RPMI7951 (cell line): ENCODE measurements at places on chromosomes 2 and 18. TPM values are rescaled to one million over a fixed set of nuclear protein-coding genes. Genes with fewer than 3 reads are reported as not detected.

The TYMS gene
- 46.7 and 54.4 TPM in 2 replicates for total RNA-seq

The SNTG2 gene
- not detected in 2 replicates for total RNA-seq

The TRIM43B gene
- not detected in 2 replicates for total RNA-seq

The MAIP1 gene
- total RNA-seq: 31.5 and 40.6 TPM in 2 replicates

The PLGLB1 gene
- 0.36 TPM in 1 of 2 replicates, not detected in the other for total RNA-seq

The NYAP2 gene
- not detected in 2 replicates for total RNA-seq

The RGPD6 gene
- 15.1 and 20.1 TPM in 2 replicates for total RNA-seq

The ALKAL2 gene
- not detected in 2 replicates for total RNA-seq

The IL1RN gene
- 0.48 TPM in 1 of 2 replicates, not detected in the other for total RNA-seq

The ACTG2 gene
- total RNA-seq: 2.0 and 2.9 TPM in 2 replicates

The ZRANB3 gene
- total RNA-seq: 7.9 and 8.6 TPM in 2 replicates

The AQP4 gene
- not detected in 2 replicates for total RNA-seq

The GAL3ST2 gene
- total RNA-seq: not detected in 2 replicates

The OXER1 gene
- total RNA-seq: not detected in 2 replicates

The CNGA3 gene
- total RNA-seq: not detected in 2 replicates

The PDIA6 gene
- 518 and 538 TPM in 2 replicates for total RNA-seq

The PLGLB2 gene
- 0.60 and 1.2 TPM in 2 replicates for total RNA-seq

The ADRA2B gene
- not detected in 2 replicates for total RNA-seq

The ALK gene
- 0.12 and 0.29 TPM in 2 replicates for total RNA-seq

The HMSD gene
- not detected in 2 replicates for total RNA-seq

The CCDC102B gene
- 7.5 and 10.1 TPM in 2 replicates for total RNA-seq

The MC4R gene
- total RNA-seq: not detected in 2 replicates

The TFCP2L1 gene
- total RNA-seq: under 0.01 TPM in 1 of 2 replicates, not detected in the other

The PID1 gene
- 15.9 and 23.8 TPM in 2 replicates for total RNA-seq

The PLCL1 gene
- total RNA-seq: 0.12 TPM in 1 of 2 replicates, not detected in the other

The GCKR gene
- total RNA-seq: not detected in 2 replicates
